ENCODE measurements at places on chromosomes 5 and 9.

DNA sequence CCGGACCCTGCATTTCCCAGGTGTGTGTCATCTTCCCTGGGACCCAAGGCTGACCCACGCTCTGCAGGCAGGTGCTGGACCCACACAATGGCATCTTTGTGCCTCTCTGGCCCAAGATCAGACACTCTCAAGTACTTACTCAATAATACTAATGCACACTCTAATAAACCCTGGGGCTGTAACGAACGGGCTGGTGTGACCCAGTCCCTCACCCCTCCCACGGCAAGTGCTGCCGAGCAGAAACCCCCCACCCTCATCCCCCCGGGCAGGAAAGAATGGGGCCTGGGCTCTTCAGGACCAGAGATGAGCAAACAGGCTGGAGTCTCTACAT lies 1.1 kb upstream of the OBP2B start:
- DNase-seq: no peak

- DNase-seq: peak; percentile 47
Observed at GRCh38 chr9:137482094-137482781, 23.1 kb upstream of the NSMF start.

GRCh38 chr9:133477992-133478850 lies 678 bp downstream of the SLC2A6 start:
- no peak for DNase-seq

GRCh38 chr5:144945503-144945902 lies 774.8 kb downstream of the KCTD16 start:
- no peak for DNase-seq

DNA sequence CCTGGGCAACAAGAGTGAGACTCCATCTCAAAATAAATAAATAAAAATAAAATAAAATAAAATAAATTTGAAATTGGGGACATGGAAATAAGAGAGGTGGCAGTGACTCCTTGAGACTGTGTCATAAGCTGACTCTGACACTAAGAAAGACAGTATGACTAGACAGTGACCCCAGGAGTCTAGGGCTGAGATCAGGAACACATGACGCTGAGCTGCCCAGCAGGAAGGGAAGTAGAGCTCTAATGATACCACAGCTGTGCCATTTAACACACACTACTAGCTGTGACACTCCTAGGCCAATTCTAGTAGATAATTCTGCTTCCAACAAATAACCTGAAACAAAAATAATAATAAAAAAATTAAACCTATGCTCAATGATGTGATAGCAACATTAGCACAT lies 293.0 kb downstream of the SEC61B start:
- no peak for DNase-seq

GRCh38 chr9:82911996-82912395 lies 150.9 kb downstream of the RASEF start:
- no peak for DNase-seq

- peak; percentile 96 for DNase-seq
Observed at GRCh38 chr5:72451741-72452505, 55.3 kb downstream of the ZNF366 start.

GRCh38 chr5:34843497-34843896 lies 4.5 kb downstream of the TTC23L start:
- no peak for DNase-seq

DNA sequence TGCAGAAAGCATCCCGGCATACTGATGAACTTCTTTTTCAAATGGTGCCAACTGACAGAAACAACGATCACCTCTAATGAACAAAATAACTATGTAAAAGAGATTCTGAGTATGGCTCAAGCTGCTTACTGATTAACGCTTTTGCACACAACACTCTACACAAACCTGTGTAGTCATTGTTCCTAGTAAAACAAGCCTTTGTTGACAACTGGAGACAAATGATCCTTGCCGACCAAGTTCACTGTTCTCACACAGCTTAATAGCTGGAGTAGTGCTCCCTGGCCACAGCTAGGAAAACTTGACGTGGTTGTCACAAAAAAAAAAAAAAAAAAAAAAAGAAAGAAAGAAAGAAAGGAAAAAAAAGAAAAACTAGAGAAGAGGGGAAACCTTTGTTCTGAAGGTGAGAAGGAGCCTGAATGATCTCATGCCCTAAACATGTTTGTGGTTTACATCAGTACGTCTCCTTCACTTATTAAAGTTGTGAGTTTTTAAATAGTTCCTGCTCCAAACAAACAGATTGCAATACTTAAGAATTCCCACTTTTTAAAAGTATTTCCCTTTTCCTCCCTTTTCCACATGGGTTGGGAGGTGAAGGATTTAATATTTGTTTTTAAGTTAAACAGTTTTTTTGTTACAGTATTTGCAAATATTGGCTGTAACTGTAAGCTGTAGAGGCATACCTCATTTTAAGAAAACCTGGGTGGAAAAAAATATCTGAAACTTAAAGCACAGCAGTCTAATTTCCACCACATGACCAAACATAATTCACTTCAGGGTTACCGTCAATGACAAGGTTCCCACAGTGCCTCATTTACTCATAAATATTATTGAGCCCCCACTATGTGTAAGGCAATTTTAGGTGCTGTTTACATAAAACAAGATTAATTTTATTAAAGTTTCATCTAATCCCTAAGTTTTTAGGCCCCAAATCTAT lies 63.7 kb downstream of the GLIS3 start:
- DNase-seq: no peak

GRCh38 chr9:128162215-128163026 lies 2.4 kb downstream of the BBLN start:
- no peak for DNase-seq

DNA sequence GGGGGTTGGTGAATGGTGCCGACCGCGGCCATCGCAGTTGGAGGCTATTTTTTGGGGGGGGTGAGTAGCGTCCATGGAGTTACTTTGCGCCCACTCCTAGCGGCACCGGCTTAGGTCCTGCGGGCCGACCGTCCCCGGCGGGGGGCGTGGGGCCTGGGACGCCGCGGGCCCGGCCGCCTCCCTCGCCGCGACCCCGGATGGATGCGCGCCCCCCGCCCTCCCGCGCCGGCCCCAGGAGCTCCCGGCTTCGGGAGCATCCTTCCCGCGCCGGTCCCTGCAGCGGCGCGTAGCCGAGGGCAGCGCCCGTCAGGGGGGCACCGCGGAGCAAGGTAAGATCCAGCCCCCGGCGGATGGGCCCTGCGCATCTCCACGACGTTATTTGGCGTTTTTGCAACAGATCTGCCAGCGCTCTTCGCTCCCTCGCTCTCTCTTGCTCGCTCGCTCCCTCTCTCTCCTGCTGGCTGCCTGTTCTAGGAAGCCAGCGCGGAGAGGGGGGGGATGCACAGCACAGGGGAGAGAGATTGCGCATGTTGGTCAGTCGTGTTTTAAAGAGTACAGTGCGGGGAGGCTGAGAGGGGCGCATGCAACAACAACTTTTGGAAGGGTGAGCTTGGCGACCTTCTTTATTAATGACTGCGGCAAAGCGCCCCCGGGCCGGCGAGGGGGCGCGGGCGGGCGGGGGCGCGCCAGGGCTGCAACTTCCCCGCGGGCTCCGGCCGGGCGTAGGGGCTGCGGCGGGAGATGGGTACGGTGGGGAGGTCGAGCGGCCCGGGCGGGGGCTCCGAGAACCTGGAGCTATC lies 413 bp downstream of the JADE2 start:
- no peak for DNase-seq

DNA sequence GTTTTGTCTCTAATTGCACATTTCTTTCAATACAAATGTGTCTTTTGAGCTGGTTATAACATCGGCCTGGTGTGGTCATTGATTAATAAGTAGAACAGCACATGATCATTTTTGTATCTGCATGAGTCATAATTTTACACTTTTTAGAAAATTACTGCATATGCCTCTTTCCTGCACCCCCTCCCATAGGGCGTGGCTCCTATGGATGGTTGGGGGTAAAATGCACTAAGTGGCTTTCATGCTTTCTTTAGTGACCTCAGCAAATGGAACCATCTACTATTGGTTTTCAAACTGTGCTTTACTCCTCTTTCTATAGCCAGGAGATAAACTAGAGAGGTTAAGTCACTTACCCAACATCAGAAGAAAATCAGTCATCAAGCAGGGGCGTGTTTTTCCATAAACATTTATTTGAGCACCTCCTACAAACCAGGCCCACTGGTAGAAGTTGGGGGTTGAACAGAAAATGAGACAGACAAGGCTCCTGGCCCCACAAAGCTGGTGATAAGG lies 3.8 kb downstream of the ANXA6 start:
- DNase-seq: no peak

DNA sequence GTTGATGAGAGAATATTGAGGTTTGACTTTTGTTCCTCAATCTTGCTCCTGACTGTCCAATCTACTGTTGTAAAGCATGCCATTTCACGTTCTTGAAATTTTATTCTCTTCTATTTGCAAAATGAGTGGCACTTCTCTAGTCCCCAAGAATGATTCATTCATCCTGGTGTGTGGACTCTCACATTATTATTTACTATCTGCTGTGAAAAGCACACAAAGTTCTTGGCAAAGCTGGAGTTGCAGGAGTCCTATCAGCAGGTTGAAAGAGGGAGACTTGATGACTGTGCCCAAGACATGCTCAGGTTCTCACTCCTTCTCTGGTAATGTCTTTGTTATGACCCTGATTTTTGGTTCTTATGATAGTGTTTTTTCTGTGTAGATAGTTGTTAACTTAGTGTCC lies 382.6 kb downstream of the DMRTA1 start:
- DNase-seq: no peak

DNA sequence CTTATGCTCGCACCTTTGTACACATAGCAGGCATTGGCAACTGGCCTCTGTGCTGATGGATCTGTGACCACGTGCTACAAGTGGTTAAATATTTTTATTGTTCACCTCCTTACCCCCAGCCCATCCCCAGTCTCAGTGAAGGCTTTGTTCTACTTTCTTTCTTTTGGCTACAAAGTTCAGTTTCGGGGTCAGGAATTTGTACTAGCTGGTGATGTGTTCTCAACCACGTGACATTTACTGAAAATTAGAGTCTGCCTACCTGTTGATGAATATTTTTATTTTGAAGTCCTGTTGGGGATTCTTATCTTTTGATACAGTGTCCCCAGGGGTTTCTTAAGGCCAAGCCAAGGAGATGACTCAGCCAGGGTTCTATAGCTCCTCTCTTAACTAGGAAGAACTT lies 47.8 kb downstream of the C9orf57 start:
- DNase-seq: no peak

- no peak for DNase-seq
Observed at GRCh38 chr9:137783521-137783920, 94.1 kb upstream of the CACNA1B start.

DNA sequence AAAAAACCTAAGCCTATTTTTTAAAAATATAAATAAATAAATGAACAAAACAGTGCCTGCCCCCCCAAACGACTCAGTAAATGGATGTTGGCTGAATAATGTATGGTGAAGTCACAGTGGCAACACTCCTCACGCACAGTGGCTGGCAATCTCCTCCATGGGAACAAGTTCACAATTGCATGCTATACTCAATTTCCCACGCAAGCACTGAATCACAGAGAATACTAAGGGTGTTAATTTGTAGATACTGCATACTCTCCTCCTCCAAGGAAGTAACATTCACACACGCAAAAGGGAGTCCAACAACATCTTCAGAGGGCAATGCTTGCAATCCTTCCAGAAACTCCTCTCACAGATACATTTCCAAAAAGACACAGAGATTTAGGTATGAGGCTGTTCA lies 47.5 kb downstream of the SERINC5 start:
- no peak for DNase-seq

GRCh38 chr5:81359108-81359507 lies 34.8 kb downstream of the ACOT12 start:
- DNase-seq: no peak

GRCh38 chr9:69815313-69815712 lies 5.3 kb upstream of the CFAP95 start:
- DNase-seq: no peak

DNA sequence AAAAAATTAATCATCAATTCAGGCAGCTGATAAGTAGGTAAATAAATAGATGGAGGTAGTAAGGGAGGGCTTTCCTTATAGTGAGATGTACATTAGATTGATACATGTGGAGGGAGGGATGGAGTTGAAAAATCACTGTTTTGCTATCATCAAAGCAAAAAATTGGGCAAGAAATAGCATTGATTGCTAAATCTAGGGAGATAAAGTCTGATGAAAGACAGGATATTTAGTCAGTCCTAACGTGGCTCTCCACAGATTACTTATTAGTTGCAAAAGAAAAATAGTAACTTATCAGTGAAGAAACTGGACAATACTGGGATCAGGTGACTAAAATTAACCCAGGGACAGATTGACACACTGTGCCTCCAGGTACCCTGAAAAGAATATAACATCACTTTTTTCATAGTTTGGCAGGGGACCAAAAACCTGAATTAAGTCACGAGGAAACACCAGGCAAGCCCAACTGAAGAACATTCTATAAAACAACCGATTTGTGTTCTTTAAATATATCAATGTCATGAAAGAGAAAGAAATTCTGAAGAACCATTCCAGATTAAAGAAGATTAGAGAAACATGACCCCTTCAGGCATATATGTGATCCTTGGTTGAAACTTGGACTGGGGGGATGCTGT lies 27.1 kb upstream of the GOLPH3 start:
- DNase-seq: no peak

DNA sequence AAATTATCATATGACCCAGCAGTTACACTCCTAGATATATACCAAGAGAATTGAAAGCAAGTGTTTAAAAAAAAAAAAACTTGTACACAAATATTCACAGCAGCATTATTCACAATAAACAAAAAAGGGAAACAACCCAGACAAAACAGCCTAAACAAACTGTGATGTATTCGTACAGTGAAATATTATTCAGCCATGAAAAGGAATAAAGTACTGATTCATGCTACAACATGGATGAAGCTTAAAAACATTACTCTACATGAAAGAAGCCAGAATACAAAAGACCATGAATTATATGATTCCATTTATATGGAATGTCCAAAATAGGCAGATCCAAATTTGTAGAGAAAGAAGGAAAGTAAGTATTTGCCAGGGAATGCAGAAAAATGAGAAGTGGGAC lies 161.1 kb downstream of the CWC27 start:
- no peak for DNase-seq

- no peak for DNase-seq
Observed at GRCh38 chr5:95595289-95595931, 24.5 kb upstream of the GPR150 start.

DNA sequence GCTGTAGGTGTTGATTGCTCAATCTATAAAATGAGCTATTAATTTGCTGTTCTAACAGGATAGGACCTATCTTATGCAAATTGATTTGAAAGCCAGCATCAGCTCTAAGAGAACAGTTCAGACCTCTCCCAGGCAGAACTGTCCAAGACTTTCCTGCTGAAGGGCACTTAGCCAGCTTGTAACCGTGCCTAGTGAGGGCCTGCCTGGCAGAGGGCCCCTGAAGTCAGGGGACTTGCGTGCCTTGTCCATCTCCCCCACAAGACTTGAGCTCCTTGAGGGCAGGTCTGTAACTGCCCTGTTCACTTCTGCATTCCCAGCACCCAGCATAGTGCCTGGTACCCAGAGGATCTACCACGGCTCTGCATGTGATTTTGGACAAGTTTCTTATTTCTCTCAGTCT lies 293.4 kb downstream of the CDK5RAP2 start:
- no peak for DNase-seq

DNA sequence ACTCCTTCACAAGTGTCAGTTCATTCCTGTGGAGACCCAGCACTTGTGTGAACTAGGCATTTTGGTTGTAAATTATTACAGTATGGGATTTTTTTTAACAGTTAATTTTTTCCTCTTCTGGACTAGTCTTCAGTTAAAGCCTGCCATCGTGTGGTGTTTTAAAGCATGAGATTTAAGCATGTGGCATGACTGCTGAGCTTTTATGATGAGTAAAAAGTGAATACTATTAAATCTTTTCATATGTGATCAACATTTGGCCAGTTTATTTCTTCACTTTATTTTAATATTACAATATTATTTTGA lies 25.0 kb downstream of the LMNB1 start:
- peak; percentile 38 for DNase-seq

- DNase-seq: no peak
Observed at GRCh38 chr9:14294659-14295058, 19.3 kb downstream of the NFIB start.
